MV-4-11 (cell line): ENCODE measurements at places on chromosomes 6 and 20.
A peak's percentile ranks its signal among the peaks of the same experiment; 100 is the strongest.

DNA sequence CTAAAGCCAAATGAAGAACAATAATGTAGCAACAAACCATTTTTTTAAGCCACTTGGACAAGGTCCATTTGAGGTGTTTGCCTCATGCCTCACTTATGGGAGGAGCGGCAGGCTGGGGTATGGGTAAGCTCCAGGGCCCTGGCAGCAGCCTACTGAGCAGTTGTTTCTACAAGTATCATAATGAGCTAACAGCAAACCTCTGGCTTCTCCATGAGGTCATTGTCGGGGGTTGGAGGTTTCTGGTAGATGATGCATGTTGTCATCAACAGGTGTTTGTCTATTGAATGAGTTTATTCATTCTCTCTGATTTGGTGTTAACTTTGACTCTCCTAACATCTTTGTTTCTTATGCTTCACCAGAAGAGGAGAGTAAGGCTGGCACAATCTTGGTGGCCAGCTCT, 150.7 kb downstream of the TBC1D7 start:
- DNase-seq: no peak

GRCh38 chr20:3434232-3434631, 26.8 kb upstream of the DNAAF9 start:
- DNase-seq: peak; percentile 93

DNA sequence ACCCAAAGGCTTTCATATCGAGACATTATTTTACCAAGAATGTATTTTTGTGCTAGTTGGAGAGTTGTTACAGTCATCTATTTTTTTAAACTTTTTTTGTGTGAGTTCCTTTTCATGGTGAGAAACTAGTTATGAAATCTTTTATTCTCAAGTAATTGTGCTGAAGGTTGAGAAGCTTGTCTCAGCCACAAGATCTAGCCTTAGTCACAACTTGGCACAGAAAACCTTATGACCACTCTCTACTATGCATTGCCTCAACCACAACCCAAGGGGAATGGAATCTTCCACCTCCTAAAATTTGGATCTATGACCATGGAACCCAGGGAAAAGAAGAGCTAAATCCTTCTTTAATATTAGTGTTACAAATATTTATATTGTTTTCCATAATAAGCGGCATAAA, 58.5 kb downstream of the HS3ST5 start:
- no peak for DNase-seq

- no peak for DNase-seq
Measured at GRCh38 chr6:169891421-169891820, 140.0 kb downstream of the ERMARD start.

DNA sequence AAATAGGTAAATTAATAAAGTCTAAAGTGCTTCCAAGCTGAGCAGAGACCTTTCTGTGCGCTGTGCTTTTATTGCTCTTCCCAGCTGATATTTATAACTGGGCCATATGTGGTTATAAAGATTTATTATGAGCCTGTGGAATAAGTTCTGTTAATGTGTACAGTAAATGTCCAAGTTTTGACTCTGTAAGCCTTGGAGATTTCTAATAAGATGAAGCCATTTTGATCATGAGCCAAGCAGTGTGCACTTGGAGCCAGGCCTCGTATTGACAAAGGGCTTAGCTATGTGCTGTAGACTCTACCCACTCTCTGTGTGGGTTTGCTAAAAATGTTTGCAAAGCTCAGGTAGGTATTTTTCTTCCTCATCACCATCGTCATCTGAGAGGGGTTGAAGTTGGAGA, 361.1 kb downstream of the FOXA2 start:
- no peak for DNase-seq

GRCh38 chr6:135994857-135995544, 143.5 kb downstream of the PDE7B start:
- DNase-seq: peak; percentile 90

GRCh38 chr20:53408691-53409446, 184.8 kb downstream of the ZNF217 start:
- no peak for DNase-seq

GRCh38 chr20:419556-420165, 11.6 kb downstream of the RBCK1 start:
- DNase-seq: no peak

DNA sequence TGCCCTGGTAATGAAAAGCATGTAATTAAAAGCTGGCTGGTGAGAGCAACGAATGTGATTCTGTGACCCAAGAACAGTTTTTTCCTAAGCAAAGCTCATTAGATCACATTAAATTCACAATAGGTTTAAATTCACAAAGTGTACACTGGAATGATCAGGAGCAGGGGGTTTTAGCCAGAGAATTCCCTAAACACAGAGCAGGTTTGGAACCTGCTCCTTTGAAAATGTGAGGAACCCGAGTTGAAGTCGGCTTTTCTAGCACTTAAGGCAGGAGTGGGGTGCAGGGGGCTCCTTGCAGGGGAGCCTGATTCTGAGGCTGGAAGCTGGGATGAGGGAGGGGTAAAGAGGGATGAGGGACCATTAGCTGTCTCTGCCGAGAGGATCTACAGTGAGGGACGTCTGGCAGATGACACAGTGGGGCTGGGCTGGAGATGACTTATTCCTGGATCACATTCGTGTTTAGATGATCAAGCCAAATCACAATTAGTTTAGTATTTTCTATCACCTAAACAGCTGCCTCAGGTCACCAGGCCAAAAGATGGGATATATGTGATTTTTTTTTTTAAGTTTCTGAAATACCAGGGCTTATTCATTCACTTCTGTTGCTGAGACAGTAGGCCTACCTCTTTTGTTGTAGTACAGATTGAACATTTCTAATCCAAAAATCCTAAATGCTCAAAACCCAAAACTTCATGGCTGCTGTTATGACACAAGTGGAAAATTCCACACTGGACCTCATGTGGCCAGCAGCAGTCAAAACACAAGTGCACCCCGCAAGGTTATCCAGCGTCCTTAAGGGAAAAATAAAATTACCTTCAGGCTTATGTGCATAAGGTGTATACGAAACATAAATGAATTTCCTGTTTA, 93.1 kb upstream of the HIVEP1 start:
- no peak for DNase-seq

DNA sequence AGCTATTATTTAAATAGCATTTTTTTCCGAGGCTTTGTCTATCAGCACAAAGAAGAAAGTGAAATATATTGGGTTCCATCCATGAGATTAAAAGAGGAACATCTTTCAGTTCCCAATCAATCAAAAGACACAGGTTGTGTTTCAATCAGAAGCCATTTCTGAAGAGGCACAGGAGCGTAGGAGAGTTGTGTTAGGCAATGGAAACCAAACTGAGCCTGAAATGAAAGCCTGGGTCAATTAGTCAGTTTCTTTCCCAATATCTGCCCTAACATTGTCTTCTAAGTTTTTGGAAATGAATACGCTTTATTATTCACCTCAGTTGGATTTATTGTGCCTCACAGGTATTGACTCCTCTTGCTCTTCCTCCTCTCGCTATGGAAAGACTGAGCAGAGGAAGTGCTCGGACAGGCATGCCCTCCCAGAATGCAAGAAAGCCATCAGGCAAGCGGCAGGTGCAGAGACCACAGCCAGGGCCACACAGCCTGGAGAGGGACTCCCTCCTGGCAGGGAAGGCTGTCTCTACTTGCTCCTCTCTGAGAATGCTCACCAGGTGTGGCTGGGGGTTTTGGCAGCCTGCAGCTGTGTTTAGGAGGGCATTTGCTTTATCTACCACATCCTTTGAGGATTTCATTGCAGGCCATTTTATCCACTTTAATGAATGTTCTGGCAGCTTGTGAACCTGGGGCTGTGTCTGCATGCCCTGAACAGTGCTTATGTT, 100.8 kb upstream of the NEDD9 start:
- no peak for DNase-seq

GRCh38 chr6:81613606-81614005, 138.9 kb downstream of the TENT5A start:
- DNase-seq: peak; percentile 4

DNA sequence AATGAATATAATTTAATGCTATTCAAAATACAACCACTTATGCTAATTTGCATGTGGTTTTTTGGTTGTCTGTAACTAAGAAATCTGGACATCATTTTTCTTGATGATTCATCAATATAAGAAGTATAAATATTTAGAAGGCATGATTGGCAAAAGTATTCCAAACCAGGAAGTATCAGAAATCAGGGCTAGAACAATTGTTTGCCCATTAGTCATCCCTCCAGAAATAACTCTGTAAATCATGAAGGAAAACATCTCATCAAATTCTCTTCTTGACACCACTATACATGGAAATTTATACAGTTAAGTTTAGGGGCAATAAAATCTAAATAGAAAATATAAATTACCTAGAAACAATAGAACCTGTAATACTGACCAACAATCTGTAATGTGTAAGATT, 554.7 kb upstream of the HS3ST5 start:
- DNase-seq: no peak

DNA sequence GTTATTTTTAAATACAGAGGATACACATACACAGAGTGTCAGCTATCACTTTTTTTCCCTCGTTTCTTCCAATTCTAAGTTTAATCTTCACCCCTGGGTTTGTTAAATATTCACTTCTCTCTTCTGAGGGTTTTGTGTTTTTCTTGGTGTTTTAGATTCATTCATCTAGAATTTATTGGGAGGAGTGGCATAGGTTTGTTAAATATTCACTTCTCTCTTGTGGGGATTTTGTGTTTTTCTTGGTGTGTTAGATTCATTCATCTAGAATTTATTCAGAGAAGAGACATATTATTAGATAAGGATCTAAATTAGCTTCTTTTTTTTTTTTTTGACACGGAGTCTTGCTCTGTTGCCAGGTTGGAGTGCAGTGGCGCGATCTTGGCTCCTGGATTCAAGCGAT, 3.9 kb downstream of the GTF2H5 start:
- no peak for DNase-seq

- DNase-seq: no peak
Measured at GRCh38 chr20:37344506-37345338, 1.2 kb upstream of the SRC start.

GRCh38 chr20:41198443-41198842, 61.1 kb downstream of the PLCG1 start:
- no peak for DNase-seq

- DNase-seq: no peak
Measured at GRCh38 chr6:108337721-108338120, 42.9 kb downstream of the AFG1L start.

DNA sequence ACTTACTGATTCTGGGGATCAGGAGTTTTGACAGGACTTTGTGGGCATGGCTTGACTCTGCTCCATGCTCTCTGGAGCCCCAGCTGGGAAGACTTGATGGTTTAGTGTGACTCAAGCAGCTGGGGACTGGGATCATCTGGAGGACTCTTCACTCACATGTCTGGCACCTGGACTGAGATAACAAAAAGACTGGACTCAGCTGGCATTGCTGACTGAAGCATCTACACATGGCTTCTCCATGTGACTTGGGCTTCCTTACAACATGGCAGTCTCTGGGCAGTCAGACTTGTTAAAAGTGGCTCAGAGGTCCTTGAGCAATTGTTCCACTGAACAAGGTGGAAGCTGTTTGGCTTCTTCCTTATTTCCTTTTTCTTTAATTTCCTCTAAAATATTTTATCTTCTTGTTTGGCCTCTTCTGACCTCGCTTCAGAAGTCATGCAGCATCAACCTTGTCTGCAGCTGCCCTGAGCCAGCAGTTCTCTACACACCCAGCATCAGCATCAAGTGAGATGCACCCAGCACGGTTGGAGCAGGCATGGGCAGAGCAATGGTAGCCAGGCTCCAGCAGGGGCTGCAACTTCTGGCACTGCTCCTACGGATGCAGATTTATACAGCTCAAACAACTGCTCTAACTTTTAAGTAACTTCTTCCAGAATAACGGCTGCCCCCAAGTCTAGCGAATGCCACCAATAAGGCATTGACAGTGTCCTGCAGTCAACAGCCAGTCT, 5.6 kb upstream of the HM13 start:
- no peak for DNase-seq

- no peak for DNase-seq
Measured at GRCh38 chr20:42945234-42945994, 244.3 kb downstream of the PTPRT start.

DNA sequence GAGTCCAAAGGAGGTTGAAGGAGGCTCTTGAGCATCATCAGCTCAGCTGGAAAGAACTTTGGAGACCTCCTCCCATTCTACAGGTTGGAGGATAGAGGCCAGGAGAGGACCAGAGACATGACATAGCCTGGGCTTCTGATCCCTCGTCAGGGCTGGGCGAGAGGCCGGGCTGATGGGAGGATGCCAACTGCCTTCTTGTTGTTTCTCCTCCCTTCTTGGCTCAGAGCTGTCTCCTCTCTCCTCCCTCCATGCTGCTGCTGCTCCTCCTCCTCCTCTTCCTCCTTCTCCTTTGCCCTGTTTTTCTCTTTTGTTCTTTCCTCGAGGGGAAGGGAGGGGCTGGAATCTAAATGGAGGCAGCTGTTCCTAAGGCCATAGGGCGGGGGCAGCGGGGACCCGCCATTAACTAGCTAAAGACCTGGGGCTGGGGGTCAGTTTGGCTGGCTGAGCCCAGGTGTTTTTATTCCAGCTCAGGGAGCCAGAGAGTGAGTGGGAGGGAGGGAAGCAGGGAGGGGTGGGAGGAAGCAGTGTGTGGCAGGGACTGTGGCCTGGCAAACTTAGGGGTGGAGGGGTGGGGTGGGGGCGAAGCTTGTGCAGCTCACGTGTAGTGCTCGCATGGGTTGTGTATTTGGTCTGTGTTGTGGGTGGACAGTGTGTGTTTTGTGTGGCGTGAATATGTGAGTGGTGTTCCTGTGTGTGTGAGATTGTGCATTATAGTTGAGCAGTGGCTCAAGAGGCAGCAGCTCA, 84.8 kb downstream of the CD40 start:
- DNase-seq: no peak

- no peak for DNase-seq
Measured at GRCh38 chr6:84862843-84863242, 98.4 kb upstream of the TBX18 start.
